ENCODE measurements at places on chromosomes 1 and 21. TPM values are rescaled to one million over a fixed set of nuclear protein-coding genes. Genes with fewer than 3 reads are reported as not detected.
A peak's percentile ranks its signal among the peaks of the same experiment; 100 is the strongest.

DNA sequence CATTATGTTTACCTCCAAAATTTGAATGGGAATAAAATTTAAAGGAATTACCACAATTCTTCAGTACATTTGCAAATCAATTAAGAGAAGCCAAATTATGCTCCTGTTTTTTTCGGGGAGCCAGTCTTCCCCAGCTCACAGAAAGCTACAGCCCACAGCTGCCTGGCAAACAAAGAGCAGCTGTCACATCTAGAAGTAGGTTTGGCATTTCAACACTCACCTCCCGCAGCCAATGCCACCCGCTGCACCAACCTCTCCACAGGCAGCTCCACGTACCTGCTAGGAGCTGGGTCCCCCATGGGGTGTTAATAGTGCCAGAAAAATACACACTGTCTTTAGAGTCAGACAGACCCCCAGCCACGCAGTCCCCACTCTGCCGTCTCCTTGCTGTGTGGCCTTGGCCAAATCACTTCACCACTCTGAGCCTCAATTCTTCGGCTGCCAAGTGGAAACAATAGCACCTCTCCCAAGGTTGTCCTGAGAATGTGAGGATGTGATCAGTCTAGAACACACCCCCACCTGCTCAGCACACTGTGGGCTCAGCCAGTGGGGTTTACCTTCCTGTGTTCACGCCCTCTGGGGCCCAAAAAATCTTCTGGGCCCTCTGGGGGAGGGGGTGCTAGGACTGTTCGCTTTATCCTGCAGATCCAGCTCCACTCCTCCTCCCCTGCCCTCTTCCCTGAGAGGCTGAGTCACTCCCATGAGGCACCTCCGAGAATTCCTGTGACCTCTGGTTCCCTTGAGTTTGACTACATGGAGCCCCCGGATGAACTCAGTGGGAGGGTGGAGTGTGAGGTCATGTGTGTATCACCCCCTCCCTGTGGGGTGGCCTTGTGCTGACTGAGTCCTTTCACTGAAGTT is 204.3 kb upstream of the GRIK3 start:
- no peak for DNase-seq

Gene AJAP1
- 0.50 TPM for polyA plus RNA-seq

DNA sequence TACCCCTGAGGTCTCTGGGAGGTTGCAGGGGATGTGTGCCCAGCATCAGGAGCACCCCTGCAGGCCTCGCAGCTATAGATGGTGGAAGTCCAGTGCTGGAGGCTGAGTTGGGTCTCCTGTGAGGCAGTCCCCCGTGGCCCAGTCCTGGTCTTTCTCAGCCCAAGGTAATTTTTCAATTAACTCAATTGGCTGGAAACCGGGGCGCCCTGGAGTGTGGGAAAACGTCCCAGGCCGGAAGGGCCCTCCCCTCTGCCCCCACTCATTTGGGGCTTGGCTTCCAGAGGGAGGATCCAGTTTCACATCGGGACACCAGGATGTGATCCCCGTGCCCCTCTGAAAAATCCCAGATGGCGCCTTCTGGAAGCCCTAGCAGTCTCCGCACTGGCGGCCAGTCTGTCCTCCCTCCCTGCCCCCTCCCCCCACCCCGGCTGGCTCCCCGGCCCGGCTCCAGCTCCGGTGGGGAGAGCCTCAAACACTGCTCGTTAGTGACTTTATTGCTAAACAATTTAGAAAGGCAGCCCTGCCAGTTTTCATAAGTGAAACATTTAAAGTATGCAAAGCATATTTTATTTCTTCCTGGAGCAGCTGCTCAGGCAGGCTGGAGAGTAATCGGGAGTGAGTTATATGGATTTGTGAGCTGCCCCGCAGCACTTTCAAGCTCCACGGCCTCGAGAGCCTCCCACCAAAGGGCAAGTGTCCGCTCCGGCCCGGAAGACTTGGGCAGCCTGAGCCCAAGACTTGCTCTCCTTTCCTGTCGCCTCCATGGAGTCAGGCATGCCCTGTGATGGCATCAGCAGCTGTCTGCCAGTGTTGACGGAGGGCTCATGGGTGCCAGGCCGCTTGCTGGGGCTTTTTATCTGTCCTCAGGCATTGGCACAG is 208.2 kb upstream of the TMEM51 start:
- DNase-seq = peak; percentile 89

- DNase-seq = peak; percentile 2
Observed at GRCh38 chr1:89563957-89564604, 39.5 kb downstream of the LRRC8B start.

Gene RIMKLA
- polyA plus RNA-seq = 0.01 TPM

Gene BMP8A
- not detected for polyA plus RNA-seq

GRCh38 chr1:185694081-185694480 is 40.1 kb upstream of the HMCN1 start:
- no peak for DNase-seq

- no peak for DNase-seq
Observed at GRCh38 chr1:203395751-203396150, 44.8 kb upstream of the FMOD start.

Gene BSND
- polyA plus RNA-seq = not detected

- DNase-seq = no peak
Observed at GRCh38 chr21:36422279-36423098, 37.3 kb downstream of the CHAF1B start.

GRCh38 chr1:167628741-167629515 is 1.1 kb upstream of the RCSD1 start:
- no peak for DNase-seq

Data from BJ (cell line).